Stimulated activated CD4-positive, alpha-beta T cell treated with anti-CD3 and anti-CD28 coated beads, Interleukin-1b, Interleukin-23, amount 100 ng/mL, for 4 hours (primary cell): ENCODE measurements at places on chromosomes 13 and 19.

GRCh38 chr13:22700246-22700887, 480.4 kb upstream of the SGCG start:
- no peak for DNase-seq

DNA sequence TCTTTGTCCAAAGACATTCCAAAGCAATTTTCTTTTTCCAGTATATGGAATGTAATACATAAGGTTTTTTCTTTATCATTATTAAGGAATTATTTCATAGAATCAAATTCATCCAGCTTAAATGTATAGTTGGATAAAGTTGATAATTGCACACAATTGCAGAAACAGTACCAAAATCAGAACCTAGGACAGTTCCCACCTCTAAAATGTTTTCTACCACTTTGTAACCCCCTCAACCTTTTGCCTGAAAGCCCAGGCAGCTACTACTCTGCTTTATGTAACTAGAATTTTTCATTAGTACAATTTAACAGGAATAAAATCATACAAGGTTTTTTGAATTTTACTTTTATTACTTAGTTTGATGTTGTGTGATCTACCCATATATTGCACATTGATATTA, 98.0 kb downstream of the PRR20E start:
- no peak for DNase-seq

DNA sequence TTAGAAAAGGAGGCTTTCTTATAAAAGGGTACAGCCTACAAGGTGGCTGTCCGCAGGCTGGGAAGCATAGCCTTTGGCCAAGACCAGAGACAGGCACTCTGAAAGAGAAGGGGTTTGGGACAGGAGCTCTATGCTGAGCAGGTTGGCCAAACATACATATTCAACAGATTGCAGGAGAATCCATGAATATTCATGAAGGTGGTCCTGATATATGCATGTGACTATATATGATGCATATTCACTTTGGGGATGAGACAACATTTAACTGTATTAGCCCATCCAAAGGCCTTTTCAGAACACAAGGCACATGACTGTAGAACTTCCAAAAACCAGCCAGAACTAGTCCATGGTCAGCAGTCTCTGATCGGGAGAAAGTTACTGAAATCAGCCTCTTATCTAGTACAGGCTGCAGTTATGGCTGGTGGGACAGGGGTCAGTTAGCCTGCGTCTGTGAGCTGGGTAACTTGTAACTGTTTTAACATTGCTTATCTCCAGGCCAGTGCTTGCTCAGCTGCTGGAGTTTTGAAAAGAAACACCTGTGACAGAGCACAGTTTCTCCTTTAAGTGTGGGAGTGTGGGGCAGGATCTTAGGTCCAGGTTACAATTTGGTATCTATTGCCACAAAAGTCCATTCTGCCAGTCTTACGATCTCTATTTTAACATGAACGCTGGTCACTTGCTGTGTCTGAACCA, 924.2 kb downstream of the UQCRFS1 start:
- no peak for DNase-seq

DNA sequence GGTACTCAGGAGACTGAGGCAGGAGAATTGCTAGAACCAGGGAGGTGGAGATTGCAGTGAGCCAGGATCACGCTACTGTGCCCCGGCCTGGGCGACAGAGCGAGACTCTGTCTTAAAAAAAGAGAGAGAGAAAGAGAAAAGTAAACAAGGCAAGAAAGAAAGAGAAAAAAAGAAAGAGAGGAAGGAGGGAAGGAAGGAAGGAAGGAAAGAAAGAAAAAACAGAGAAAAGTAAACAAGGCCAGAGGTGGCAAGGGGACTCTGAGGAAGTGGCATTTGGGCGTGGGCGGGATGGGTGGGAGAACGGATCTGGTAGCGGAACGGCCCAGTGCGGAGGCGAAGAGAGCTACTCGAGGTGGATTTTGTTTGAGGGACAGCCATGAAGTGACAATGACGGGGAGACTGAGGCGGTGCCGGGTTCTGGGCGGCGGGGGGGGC, 7.5 kb upstream of the ARRDC2 start:
- no peak for DNase-seq

DNA sequence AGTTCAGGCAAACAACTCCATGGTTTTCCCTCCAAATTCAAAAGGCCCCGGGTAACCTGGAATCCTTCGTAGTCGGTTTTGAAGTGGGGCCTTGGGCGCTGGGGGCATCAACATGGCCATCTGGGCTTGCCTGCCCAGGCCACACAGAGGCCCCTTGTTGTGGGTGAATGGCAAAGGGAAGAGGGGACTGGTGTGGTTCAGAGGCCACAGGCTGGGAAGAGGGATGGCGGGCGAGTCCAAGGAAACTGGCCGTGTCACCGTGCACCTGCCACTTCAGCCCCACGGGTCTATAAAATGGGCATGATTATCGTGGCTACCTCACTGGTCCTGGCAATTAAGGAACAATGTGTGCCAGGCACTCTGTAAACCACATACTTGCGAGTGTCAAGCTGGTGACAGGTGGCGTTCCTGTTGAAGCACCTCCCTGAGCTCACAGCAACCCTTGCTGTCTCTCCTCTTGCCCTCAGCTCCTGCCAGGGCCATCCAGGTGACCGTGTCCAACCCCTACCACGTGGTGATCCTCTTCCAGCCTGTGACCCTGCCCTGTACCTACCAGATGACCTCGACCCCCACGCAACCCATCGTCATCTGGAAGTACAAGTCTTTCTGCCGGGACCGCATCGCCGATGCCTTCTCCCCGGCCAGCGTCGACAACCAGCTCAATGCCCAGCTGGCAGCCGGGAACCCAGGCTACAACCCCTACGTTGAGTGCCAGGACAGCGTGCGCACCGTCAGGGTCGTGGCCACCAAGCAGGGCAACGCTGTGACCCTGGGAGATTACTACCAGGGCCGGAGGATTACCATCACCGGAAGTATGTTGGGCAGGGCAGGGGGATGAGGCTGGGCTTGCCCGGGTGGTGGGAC, 1.3 kb downstream of the LSR start:
- DNase-seq, result no peak

GRCh38 chr13:105908586-105908985, 626.9 kb downstream of the EFNB2 start:
- DNase-seq, result no peak

GRCh38 chr19:4284176-4284958, 5.3 kb downstream of the SHD start:
- DNase-seq, result no peak

GRCh38 chr19:41364524-41365391, 809 bp upstream of the B9D2 start:
- DNase-seq, result no peak

- no peak for DNase-seq
Observed at GRCh38 chr13:101181076-101181685, 235.1 kb downstream of the NALCN start.

- DNase-seq, result no peak
Observed at GRCh38 chr19:29789007-29789406, 22.8 kb upstream of the CCNE1 start.
